ENCODE measurements at places on chromosomes 13 and 19.

GRCh38 chr13:77521595-77522367, 13.7 kb upstream of the SCEL start:
- DNase-seq: peak; percentile 77

DNA sequence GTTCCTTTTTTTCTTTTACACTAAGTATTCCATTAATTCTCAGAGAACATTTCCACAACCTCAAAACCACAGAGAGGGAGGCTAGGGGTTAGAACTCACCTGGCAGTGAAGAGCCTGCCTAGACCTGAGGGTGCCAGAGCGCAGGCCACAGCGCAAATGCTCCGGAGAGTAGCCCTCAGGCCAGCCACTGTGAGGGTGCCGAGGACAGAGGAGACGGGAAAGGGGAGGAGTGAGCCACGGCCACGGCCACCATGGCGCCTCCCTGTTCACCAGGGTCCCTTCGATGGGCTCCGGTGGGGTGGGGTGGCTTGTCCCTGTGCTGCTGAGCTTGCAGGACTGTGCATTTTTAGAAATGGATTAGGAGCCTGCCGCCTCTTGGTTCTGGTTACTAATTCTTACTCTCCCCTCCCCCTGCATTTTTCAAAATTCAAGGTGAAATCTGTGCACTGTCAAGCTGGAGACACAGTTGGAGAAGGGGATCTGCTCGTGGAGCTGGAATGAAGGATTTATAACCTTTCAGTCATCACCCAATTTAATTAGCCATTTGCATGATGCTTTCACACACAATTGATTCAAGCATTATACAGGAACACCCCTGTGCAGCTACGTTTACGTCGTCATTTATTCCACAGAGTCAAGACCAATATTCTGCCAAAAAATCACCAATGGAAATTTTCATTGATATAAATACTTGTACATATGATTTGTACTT, 58.8 kb downstream of the GGACT start:
- no peak for DNase-seq

- DNase-seq: no peak
Observed at GRCh38 chr19:1486720-1487575, 3.2 kb downstream of the PCSK4 start.

GRCh38 chr13:23771956-23772355, 117.2 kb downstream of the MIPEP start:
- DNase-seq: no peak

GRCh38 chr13:93244918-93245280, 18.3 kb downstream of the GPC6 start:
- DNase-seq: no peak

GRCh38 chr19:44315883-44316282, 11.1 kb upstream of the ZNF235 start:
- no peak for DNase-seq

- no peak for DNase-seq
Observed at GRCh38 chr13:67806796-67807195, 576.7 kb upstream of the PCDH9 start.

- no peak for DNase-seq
Observed at GRCh38 chr13:27774169-27774568, 18.1 kb upstream of the GSX1 start.

Data from lower lobe of right lung (tissue), 2 donors.